ENCODE measurements at places on chromosomes 7 and 10.

DNA sequence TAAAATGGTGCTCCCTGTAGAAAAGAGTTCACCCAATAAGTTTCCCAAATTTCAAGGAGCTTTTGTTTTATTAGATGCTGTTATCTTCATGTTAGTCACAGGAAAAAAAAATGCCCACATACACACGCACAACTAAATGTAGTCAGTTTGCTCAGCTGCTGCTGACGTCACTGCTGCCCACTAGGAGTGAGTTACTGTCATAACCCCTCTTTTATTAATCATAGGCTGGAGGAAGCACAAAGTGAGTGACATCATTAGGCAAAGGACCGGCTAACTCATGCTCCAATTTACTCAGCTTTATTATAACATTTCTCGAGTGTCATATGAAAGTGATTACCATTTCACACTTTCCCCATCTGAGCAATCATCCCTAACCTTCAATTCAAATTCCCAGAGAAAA is 6.7 kb upstream of the INHBA start:
- no peak for DNase-seq

DNA sequence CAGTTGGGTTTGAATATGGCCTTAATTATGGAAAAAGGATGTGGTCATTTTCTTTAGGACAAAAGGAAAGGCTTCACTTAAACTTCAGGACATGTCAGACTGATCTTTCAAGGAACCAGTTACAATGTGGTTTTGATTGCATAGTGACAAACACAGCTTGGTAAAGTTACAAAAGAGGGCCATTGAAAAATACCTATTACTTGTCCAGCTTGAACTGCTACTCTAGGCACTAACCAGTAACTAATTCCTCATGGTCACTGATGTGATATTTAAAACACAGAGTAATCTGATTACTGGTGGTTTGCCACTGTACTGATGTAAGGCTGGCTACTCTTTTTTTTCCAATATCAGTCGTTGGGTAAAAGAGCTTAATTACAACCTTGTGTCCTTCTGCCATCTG is 22.6 kb downstream of the TES start:
- DNase-seq: no peak

GRCh38 chr7:155124706-155125105 is 54.6 kb downstream of the HTR5A start:
- no peak for DNase-seq

GRCh38 chr7:48144291-48144768 is 26.9 kb upstream of the ABCA13 start:
- DNase-seq: no peak

GRCh38 chr7:144011458-144012230 is 11.5 kb downstream of the OR6B1 start:
- no peak for DNase-seq

DNA sequence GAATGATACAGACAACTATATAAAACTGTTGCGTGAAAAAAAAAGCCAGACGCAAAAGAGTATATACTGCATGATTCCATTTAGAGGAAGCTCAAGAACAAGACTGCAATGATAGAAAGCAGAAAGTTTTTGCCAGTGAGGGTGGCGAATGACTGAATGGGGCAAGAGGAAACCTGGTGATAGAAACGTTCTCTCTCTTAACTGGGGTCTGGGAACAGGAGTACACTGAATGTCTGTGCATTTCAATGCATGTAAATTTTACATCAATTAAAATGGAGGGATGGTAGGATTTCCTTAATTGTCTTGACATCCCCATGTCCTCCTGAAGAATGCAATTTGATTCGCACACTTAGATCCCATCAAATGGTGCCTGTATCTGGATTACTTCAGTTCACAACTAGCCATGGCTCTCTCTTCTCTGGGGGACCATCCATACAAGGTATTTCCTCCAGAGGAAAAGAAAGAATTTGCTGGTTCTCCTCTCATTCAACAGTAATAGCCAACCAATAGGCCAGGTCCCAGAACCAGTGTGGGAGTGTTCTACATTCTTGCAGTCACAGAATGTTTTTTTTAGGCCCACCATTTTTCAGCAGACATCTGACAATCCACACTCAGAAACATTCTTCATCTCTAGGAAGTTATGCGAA is 221.0 kb upstream of the KLF14 start:
- no peak for DNase-seq

DNA sequence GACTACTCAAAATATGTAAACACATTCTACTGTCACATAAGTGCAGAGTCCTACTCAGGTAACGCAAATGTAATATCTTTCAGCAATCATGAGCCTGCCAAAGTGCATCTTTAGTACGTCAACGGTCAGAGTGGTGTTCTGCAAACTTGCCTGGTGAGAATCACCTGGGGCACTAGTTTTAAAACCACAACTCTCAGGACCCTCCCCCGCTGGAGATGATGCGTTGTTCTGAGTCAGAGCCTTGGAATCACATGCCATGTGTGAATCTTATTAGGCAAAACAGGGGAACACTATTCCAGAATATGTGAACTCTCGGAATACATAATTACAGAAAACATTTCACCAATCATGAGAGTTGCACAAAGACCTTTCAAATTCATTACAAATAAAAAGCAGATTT is 115.7 kb downstream of the TPK1 start:
- DNase-seq: no peak

DNA sequence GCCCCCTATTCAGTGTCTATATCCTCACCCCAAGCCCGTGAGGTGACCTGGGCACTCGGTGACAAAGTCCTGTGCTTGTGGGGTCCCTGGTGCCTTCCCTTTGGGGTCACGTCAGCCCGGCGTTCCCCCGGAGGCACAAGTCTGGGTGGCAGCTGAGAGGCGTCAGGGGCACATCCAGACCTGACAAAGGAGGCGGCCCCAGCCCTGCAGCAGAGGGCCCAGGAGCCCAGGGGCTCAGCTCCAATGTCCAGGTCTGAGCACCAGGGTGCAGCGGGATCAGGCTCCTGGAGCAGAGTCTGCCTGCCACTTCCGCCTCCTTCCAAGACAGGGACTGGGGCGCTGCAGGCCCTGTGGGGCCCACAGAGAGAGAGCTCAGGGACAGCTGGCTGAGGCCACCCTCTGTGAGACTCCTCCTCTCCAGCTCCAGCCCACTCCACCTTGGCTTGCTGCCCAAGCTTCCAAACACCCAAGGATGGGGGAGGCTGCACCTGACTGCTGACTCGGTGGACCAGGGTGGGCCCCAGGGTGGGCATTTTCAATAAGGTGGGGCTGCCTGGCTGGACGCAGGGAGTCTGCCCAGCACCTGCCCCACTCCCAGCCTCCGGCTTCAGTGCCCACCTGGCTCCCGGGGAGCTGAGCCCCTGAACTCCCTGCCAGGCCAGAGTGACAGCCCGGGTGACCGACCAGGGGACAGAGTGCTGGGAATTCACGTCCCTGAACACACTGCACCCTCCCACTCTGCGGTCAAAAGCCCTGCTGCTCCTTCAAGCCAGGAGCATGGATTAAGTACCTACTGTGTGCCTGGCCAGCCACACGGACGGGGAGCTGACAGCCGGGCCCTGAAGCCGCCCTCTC is 1.0 kb upstream of the KNDC1 start:
- DNase-seq: no peak

- DNase-seq: no peak
Measured at GRCh38 chr7:112110175-112110574, 96.0 kb downstream of the DOCK4 start.

GRCh38 chr7:108809356-108809755 is 239.7 kb downstream of the DNAJB9 start:
- no peak for DNase-seq

DNA sequence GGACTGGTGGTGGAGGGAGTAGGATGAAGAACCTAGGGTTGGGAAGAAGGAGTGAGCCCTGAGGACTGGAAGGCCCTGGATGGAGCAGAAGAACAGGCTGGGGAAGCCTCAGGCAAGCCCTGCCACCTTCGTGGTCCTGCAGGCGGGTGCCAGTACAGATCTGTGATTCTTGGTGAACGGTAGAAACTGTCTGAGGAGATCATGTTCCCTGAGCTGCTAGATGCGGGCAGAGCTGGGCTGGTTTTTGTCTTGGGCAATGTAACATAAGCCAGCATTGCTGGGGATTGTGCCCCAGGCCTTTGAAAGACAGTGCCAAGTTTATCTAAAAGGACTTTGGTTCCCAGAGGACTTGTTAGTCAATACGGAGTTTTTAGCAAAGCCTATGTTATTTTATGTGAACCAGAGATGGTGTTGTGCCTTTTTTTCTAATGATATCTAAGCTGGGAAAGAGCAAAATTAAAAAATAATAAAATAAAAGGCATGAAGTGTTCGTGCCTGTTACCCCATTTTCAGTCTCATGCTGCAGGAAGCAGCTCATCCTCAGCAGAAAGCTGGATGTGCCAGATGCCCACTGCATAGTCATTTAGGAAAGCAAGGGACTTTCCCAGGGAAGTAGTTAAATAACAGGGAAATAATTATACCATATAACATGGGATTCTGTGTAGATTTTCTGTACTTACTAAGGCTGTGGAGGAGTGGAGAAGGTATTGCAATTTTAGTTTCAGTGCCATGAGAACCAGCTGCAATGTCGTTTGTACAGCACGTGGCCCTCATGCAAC is 24.4 kb upstream of the FIGNL1 start:
- no peak for DNase-seq

- no peak for DNase-seq
Measured at GRCh38 chr10:130062201-130062600, 48.4 kb downstream of the C10orf143 start.

Data from stimulated activated CD8-positive, alpha-beta memory T cell treated with anti-CD3 and anti-CD28 coated beads, Interleukin-15, amount 100 ng/mL, for 24 hours (primary cell).